ENCODE measurements at places on chromosomes 6 and 20.

DNA sequence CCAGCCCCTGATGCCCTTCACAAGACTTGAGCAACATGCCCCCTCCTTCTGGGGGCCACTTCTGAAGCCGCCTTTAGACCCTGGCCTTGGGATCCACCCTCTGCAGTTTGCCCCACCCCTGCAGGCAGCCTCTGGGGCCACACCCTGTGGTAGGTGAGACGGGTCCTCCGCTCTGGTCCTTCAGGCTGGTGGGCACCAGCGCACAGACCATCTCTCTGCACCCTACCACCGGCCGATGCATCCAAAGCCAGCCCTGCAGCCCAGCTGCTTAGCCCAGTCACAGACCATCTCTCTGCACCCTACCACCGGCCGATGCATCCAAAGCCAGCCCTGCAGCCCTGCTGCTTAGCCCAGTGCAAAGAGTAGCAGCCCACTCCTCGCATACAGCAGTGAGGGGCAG, 159.3 kb upstream of the ECI2 start:
- no peak for DNase-seq

DNA sequence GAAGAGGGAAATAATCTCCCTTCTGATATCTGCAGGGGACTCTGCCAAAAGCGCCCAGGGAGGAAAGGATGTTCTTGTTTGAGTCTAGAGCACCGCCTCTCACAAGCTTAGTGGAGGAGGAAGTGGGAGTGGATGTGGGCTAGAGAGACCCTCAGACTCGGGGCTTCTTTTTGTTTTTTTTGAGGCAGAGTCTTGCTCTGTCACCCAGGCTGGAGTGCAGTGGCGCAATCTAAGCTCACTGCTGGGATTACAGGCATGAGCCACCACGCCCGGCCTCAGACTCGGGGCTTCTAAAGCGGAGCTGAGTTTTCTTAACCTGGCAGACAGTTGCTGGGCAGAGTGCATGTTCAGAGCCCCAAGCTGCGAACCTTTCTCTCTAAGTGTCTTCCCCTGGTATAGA, 310.8 kb downstream of the BMP7 start:
- DNase-seq, result no peak

- no peak for DNase-seq
Observed at GRCh38 chr6:168131464-168132415, 52.7 kb upstream of the FRMD1 start.

GRCh38 chr6:111672761-111673450, 67.2 kb upstream of the TRAF3IP2 start:
- no peak for DNase-seq

- DNase-seq, result no peak
Observed at GRCh38 chr6:109452181-109452580, 3.4 kb downstream of the MICAL1 start.

DNA sequence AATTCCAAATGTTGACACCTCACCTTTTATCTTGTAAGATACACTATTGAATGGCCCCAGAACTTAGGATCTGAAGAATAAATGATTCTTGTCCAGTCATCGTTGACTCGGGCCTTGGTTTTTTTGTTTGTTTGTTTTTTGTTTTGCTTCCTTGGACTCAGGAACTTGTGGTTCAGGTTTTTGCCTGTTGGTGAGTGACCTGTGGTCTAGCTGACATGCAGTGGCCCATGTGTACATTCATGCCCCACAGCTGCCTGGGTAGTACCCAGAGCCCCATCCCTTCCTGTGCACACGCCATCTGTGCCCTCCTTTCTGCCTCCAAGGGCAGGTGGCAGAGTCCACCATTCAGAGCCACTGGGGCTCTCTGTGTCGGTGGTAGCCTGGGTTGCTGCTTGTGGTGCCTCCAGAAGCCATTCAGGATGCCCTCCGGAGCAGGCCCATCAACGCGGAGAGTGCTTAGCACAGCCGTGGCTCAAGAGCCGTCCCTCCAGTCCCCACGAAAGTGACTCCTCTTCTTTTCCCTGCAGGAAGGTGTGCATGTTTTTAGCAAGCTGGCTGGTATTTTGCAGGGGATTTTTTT, 85.9 kb downstream of the SYNJ2 start:
- no peak for DNase-seq

DNA sequence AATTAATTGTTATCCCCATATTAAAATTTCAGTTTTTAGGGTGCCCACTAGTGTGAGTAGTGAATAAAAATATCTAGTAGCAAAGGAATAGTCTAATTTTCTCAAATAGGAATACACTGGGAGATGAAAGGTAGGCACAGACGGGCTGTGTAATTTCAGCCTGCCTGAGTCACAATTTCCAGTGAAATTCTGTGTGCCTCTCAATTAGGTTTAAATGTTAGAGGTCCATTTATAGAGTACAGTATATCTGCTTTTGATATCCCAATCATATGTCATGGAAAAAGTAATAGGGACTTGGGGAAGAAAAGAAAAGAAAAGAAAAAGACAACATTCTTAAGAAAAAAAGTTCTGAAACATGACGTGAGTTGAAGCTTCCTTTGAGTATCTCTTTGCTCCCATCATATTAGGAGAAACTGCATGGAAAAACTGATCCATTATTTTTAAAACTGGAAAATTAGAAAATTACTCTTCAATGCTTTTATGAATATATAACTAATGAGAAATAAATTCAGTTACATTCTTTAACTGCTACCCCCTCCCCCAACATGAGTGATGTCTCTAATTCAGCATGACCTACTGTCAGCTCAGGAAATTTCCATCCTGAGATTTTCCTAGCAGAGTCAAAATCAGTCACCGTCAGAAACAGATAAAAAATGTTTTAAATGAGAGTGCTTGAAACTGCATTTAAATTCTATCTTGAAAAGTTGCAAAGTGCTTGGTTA, 473.8 kb upstream of the HSF2 start:
- no peak for DNase-seq

GRCh38 chr6:16324606-16325225, 86.3 kb downstream of the GMPR start:
- DNase-seq, result no peak

DNA sequence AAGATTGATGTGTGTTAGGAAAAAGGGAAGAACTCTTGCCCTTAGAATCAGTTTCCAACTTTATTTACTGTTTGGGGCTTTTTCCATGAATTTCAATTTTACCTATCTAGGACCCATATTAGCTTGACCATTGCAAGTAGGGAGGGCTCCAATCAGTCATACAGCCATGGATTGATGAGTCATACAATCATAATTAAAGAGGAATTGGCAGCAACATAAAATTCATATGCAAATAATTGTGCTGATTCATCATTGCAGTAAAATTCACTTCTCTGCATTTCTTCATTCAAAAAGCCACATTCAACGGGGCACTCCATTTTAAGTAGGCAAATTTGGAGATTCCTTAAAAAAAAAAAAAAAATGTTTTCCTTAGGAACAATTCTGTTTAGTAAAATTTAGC, 1016.4 kb downstream of the KIF16B start:
- no peak for DNase-seq

DNA sequence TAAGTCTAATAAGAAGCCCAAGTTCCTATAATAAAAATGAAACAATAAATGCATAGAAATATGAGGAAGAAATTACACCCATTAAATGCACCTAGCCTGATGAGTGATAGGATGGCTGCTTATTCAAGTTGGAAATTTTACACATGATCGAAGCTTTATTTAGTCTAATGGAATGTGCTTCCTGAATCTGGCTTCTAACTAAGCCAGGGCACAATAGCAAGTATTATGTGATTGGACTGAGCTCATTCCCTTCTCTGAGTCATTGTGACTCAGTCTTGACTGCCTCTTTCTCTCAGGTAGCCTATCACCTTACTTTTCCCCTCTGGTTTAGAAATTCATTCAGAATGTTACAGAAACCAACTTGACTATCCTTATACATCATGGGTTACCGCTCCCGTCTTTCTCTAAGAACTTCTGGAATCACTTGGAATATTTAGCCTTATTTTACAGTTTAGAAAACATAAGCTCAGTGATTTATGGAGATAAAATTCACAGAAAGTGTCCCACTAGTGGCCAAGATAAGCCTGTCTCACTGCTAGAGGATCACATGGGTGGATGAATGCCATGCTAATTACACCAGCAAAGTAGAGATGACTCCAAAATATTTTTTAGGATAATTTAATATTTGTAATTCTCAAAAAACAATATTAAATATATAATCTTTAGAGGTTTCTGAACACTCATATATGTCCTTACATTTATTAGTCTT, 505.3 kb upstream of the JAG1 start:
- no peak for DNase-seq

- no peak for DNase-seq
Observed at GRCh38 chr6:112320561-112321318, 26.4 kb upstream of the RFPL4B start.

DNA sequence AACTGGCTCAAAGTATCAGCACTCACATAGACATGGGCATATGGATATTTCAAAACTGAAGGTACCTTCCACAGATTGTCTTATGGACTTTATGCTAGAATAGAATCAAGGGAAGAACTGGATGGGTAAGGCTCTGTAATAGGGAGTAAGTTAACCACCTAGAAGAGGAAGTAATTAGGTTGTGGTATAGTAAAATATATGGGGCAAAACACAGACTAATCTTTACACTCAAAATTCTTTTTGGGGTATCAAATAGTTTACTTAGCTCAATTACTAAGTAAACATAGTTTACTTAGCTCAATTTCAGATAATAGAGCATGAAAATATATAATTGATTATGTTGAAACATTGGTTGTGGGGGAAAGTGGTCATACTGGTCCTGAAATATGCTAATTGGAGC, 94.2 kb upstream of the ATXN1 start:
- DNase-seq, result no peak

- DNase-seq, result no peak
Observed at GRCh38 chr6:108875161-108875555, 26.9 kb downstream of the ARMC2 start.

- DNase-seq, result no peak
Observed at GRCh38 chr6:80126657-80127345, 20.3 kb downstream of the BCKDHB start.

GRCh38 chr6:146316175-146316495, 227.5 kb upstream of the RAB32 start:
- DNase-seq, result no peak

GRCh38 chr20:50558483-50558925, 48.3 kb downstream of the PTPN1 start:
- DNase-seq, result no peak

GRCh38 chr20:1131354-1131753, 13.0 kb downstream of the PSMF1 start:
- no peak for DNase-seq

GRCh38 chr6:46279874-46280273, 109.1 kb upstream of the ENPP5 start:
- no peak for DNase-seq

GRCh38 chr20:63239431-63239830, 3.7 kb downstream of the BIRC7 start:
- DNase-seq, result no peak

DNA sequence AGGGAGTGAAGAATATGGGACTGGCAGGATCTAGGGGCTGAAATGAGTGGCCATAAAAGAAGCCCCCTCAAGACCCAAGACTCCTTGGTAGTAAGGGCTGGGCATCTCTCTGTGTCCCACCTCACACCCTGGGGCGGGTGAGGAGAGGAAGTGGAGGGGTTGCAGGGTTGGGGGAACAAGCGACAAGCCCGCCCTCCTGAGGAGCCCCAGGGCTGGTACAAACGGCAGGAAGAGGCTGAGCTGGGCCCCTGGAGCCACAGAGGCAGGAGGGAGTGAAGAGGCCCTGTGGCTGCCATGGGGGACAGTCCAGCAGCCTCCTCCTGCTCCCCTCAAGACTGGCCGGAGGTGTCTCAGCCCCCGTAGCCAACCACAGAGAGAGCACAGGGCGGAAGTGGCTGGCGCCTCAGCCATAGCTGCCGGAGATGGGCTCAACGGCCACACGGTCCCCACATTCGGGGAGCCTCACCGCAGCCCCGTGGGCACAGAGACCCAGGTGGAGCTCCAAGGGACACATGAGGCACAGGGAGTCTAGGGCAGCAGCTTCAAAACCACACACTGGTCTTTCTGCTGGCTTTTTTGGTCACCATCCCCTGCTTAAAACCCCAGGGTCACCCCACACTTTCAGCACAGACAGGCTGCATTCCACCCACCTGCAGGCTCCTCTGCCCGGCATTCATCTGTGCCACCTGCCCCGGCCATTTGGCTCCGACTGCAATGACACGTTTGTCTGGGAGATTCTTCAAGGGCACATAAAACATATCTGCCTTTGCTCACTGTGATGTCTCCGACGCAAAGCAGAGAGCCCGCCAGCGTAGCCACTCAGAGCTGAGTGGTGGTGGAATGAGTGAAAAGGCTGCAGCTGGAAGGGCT, 524 bp downstream of the C20orf203 start:
- DNase-seq, result no peak

Measured in NCI-H1436 treated with DMSO at 0.1 percent for 48 hours (cell line).